Activated effector memory CD4-positive, alpha-beta T cell treated with anti-CD3 and anti-CD28 coated beads, Interleukin-2, amount 50 U/mL, for 16 hours (primary cell): ENCODE measurements at places on chromosomes 5 and 9.

GRCh38 chr5:73957397-73958001, 331.5 kb downstream of the ARHGEF28 start:
- DNase-seq = no peak

DNA sequence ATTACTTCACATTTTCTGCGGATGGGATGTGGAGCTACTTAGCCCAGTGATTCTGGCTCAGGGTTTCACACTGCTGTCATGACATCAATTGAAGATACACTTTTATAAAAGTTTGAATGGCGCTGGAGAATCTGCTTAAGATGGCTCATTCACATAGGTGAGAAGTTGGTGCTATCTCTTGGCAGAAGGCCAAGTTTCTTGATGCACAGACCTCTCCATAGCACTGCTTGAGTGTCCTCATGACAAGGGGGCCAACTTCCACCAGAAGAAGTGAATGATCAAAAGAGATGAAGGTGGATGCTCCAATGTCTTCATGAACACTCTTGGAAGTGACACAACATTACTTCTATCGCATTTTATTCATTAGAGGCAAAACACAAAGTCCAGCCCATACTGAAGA, 403.7 kb upstream of the CCNG1 start:
- no peak for DNase-seq

DNA sequence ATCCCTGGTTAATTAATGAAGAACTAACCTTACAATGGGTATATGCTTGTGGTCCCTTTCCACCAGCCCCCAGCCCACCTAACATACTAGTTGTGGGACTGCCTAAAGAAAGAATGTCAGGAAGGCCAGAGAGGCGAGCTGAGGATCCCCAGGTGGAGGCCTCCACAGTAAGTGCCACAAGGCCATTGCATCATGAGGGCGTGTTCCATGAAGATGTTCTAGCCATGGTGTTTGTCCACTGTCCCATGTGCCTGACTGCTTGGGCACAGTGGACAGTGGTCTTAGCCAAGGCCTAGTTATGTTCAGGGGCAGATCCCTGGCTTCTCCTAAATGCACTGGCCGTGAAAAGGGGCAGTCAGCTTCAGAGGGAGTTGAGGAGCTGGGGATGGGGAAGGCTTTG, 21.1 kb downstream of the ZFP62 start:
- DNase-seq = no peak

- no peak for DNase-seq
Observed at GRCh38 chr5:128528637-128529255, 9.3 kb downstream of the FBN2 start.

- DNase-seq = no peak
Observed at GRCh38 chr5:141392429-141393198, at the start of gene PCDHGA8. PCDHGA8 (plus strand) TSS chr5:141392633; CDS start chr5:141392814, 181 bp downstream.

- no peak for DNase-seq
Observed at GRCh38 chr9:3435732-3436131, 90.1 kb downstream of the RFX3 start.

DNA sequence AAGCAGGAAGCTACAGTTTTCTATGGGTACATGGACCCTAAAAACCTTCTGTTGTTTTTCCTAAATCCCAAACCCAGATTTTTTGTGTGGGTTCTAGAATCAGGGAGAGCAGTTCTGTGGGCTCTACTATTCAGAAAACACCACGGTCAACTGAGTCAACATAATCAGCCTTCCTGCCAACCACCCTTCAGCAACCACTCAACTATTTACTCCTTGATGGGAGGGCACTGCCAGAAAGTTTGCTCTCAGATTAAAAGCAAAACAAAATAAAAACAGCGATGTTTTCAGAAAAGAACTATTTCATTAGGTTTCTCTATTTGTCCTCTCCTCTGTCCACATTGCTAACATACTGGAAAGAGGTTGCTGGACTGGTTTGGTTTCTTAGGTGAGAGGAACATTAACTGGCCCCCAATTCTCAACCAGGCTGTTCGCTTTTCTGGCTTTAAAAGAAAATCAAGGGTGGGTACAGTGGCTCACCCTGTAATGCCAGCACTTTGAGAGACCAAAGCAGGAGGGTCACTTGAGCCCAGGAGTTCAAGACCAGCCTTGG, 72.3 kb downstream of the GCNT1 start:
- DNase-seq = no peak
